ENCODE measurements at places on chromosomes 4 and X. TPM values are rescaled to one million over a fixed set of nuclear protein-coding genes. Genes with fewer than 3 reads are reported as not detected.

ANKRD50 gene
- 23.8 TPM for total RNA-seq

ASB5 gene
- 1.2 TPM for total RNA-seq

NLRP2B gene
- total RNA-seq = not detected

HTR2C gene
- not detected for total RNA-seq

FGF5 gene
- 24.7 TPM for total RNA-seq

CITED1 gene
- total RNA-seq = not detected

FHDC1 gene
- total RNA-seq = 0.17 TPM

SCOC gene
- total RNA-seq = 66.3 TPM

HMX1 gene
- total RNA-seq = not detected

TMEM187 gene
- 6.8 TPM for total RNA-seq

GLRA3 gene
- not detected for total RNA-seq

MID1 gene
- total RNA-seq = 27.9 TPM

GPR82 gene
- not detected for total RNA-seq

NSUN7 gene
- not detected for total RNA-seq

SGCB gene
- 27.1 TPM for total RNA-seq

SOWAHD gene
- 0.17 TPM for total RNA-seq

SPANXD gene
- not detected for total RNA-seq

CCNA2 gene
- total RNA-seq = 71.1 TPM

TRAPPC2 gene
- total RNA-seq = 14.6 TPM
